ENCODE measurements at places on chromosomes 11 and 22. TPM values are rescaled to one million over a fixed set of nuclear protein-coding genes. Genes with fewer than 3 reads are reported as not detected.

DNA sequence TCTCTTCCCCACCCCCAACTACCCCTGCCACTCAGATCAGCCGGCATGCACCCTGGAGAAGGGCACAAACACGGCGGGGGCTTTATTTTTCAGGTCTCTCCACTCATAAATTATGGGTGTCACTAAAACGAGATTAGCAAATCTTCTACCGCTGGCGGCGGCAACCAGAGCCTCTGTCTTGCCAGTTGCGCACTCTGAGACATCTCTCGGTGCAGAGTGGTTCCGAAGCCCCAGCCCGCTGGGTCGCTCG lies 125.3 kb upstream of the C11orf58 start:
- peak overlapping the region; percentile 26 for H3K27ac ChIP-seq
- no peaks in the 10 kb centered on the region for H3K36me3 ChIP-seq
- peaks cover 16% of the 10 kb centered on the region for H3K4me1 ChIP-seq

GRCh38 chr11:8247312-8247711 lies 16.4 kb downstream of the LMO1 start:
- peaks cover 43% of the 10 kb centered on the region for H3K4me1 ChIP-seq
- H3K36me3 ChIP-seq = no peaks in the 10 kb centered on the region
- no peak overlapping the region for H3K4me3 ChIP-seq

GRCh38 chr22:50731811-50732624 lies 6.0 kb upstream of the ACR start:
- H3K4me3 ChIP-seq = no peak overlapping the region
- no peaks in the 10 kb centered on the region for H3K36me3 ChIP-seq
- no peak overlapping the region for H3K27ac ChIP-seq
- no peak for DNase-seq

- DNase-seq = no peak
- peaks cover 8% of the 10 kb centered on the region for H3K4me1 ChIP-seq
- H3K27me3 ChIP-seq = no peaks in the 10 kb centered on the region
- H3K36me3 ChIP-seq = no peaks in the 10 kb centered on the region
These were observed 50.3 kb downstream of the ARRB1 start for GRCh38 chr11:75301131-75301530.

DNA sequence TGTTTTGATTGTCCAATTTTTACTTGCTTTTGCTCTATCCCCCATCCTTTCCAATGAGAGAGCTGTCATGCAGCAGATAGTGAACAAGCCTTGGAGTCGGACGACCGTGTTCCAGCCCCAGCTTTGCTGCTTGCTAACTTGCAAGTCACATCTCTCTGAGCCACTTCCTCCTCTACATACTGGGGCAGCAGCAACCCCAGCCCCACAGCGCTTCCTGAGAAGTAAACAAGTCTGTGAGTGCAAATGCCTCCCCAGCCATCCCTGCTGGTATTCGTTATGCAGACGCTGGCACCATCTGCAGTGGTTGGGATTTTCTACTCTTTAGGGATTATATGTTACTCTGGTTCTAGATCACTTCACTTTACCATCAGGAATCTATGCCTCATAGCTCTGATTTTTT lies 35.0 kb downstream of the TPBGL start:
- no peaks in the 10 kb centered on the region for H3K36me3 ChIP-seq
- DNase-seq = no peak
- peaks cover 6% of the 10 kb centered on the region for H3K4me1 ChIP-seq

DNA sequence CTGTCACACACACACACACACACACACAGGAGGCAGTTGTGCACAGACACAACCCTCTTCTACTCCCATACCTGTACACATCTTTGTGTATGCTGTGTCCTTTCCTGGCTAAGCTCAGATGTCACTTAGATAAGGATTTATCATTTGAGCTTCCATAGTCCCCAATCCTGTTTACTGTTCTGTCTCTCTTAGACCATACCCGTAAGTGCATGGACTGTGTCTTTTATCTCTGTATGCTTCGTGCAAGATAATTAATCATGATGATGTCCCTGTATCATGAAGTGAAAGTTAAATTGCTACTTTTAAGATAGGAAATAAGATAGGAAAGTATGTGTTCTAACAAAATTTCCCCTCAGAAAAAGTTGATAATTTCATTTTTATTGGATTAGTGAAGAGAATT lies 30.3 kb downstream of the PRMT3 start:
- H3K27me3 ChIP-seq = no peaks in the 10 kb centered on the region
- no peak overlapping the region for H3K4me3 ChIP-seq
- H3K36me3 ChIP-seq = no peaks in the 10 kb centered on the region
- H3K4me1 ChIP-seq = no peaks in the 10 kb centered on the region
- DNase-seq = no peak

OR8A1 gene
- not detected for total RNA-seq

GRCh38 chr11:35419830-35420333 lies 524 bp upstream of the SLC1A2 start:
- peak overlapping the region; percentile 91 for H3K4me3 ChIP-seq
- H3K27me3 ChIP-seq = peaks cover 12% of the 10 kb centered on the region
- peak overlapping the region; percentile 94 for H3K27ac ChIP-seq

DNA sequence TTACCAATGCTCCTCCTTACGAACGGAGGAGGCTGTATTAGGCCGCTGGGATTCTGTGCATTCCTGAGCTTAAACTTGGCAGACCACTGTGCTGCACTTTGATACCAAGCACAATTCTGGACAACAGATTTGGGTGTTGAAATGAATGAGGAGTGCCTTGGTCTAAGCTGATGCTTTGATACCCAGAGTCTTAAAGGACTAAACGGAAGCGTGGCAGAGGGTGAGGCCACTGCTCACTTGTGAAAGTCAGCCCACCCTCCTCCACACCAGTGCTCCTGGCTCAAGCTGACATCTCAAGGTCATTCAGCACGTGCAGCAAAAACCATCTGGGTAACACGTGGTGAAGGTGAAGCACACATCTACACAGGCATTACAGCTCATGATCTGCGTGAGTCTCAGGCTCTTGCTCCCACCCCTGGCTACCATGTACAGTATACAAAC lies 85.9 kb downstream of the MICAL3 start:
- H3K4me1 ChIP-seq = peaks cover 54% of the 10 kb centered on the region
- no peak overlapping the region for H3K4me3 ChIP-seq
- H3K27me3 ChIP-seq = peaks cover 8% of the 10 kb centered on the region
- H3K36me3 ChIP-seq = peaks cover 8% of the 10 kb centered on the region

EPS8L2 gene
- 12.7 TPM for total RNA-seq

- H3K4me3 ChIP-seq = peak overlapping the region; percentile 84
- H3K36me3 ChIP-seq = peaks cover 5% of the 10 kb centered on the region
- peak; percentile 72 for DNase-seq
These were observed 21.0 kb downstream of the LMO1 start for GRCh38 chr11:8242499-8243280.

- H3K36me3 ChIP-seq = no peaks in the 10 kb centered on the region
- no peak for DNase-seq
- H3K27me3 ChIP-seq = peaks cover 5% of the 10 kb centered on the region
These were observed 2.3 kb upstream of the FGF19 start for GRCh38 chr11:69705901-69706787.

- H3K4me1 ChIP-seq = peaks cover 6% of the 10 kb centered on the region
- peaks cover 1% of the 10 kb centered on the region for H3K27me3 ChIP-seq
- no peak overlapping the region for H3K4me3 ChIP-seq
These were observed 35.8 kb downstream of the C11orf91 start for GRCh38 chr11:33664827-33665226.

DNA sequence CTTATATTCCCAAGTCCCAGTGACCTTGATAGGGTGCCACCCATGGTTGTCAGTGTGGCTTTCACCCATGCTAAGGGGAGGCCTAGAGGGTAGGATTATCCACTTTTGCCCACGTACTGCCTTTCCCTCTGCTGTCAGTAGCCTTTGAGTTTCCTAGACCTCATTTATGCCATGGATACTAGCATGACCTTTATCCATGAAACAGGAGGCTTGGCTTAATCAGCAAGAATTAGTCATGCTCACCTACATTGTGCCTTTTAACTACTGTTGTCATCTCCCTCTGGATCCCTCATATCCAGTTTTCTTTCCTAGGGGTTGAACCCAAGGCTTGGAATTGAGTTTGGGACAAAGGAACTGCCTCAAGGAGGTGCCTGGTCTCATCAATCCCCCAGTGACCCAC lies 716.7 kb downstream of the NTM start:
- no peak overlapping the region for H3K4me3 ChIP-seq
- no peaks in the 10 kb centered on the region for H3K4me1 ChIP-seq
- no peak for DNase-seq
- H3K27ac ChIP-seq = no peak overlapping the region
- H3K36me3 ChIP-seq = peaks cover 11% of the 10 kb centered on the region

DNA sequence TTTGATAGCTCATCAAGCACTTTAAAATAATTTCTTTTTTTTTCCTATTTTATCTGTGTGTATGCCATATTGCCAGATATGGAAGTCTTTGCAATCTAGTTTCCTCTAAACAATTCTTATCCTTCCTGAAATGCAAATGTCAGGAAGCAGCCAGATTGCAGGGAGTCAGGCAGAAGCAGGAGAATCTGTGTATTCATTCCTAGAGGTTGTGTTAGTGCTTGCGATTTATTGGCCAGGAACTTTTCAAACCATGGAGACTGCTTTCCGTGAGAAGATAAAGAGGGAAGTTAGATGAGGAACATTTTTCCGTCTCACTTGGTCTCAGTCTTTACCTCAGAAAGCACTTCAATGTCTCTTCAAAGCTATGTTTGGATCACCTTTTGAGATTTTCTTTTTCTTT lies 91.9 kb downstream of the GRAMD1B start:
- H3K36me3 ChIP-seq = no peaks in the 10 kb centered on the region
- H3K4me3 ChIP-seq = no peak overlapping the region
- H3K4me1 ChIP-seq = peaks cover 42% of the 10 kb centered on the region
- H3K27ac ChIP-seq = no peak overlapping the region
- no peak for DNase-seq

DNA sequence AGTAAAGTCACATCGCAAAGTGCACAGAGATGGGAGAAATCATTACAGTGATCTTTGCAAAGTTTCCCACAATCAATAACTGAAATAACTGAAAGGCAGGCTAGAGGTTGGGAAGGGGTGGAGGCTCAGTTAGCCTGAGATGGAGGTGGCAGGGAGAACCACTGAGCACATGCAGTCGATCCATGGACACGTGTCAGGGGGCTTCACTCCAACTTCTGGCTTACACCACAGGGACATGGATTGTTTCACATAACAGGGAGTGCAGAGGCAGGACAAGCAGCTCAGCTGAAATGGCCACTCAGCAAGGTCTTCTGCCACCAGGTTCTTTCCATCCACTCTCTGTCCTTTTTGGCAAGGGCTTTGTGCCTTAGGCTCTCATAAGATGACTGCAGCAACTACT lies 35.1 kb upstream of the MICAL2 start:
- H3K27me3 ChIP-seq = no peaks in the 10 kb centered on the region
- no peak overlapping the region for H3K27ac ChIP-seq
- no peak for DNase-seq

DNA sequence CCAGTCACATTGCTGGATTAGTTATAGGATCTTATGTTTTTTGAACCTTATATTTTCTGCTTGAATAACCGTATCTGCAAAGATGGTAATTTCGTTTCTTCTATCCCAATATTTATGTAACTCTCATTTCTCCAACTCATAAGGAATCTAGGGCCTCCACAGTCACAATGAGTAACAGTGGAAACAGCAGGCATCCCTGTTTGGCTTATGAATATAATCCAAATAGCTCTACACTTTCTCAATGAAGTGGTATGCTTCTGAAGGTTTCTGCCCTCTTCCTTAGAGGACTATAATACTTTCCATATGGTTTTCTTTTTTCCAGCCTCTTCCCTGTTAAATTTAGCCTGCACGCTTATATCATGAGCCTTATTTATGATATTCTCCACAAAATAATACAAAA lies 16.5 kb downstream of the ATP6V1E1 start:
- H3K27ac ChIP-seq = no peak overlapping the region
- no peak for DNase-seq
- H3K4me3 ChIP-seq = no peak overlapping the region
- no peaks in the 10 kb centered on the region for H3K4me1 ChIP-seq

GRCh38 chr11:79485694-79486093 lies 44.9 kb upstream of the TENM4 start:
- no peak overlapping the region for H3K4me3 ChIP-seq
- no peaks in the 10 kb centered on the region for H3K27me3 ChIP-seq
- peak; percentile 27 for DNase-seq
- H3K36me3 ChIP-seq = no peaks in the 10 kb centered on the region
- no peak overlapping the region for H3K27ac ChIP-seq
